ENCODE measurements at places on chromosomes 3 and 15.

- no peak for DNase-seq
These were observed 559.0 kb downstream of the PDCD6IP start for GRCh38 chr3:34357461-34357860.

- DNase-seq = no peak
These were observed 145.5 kb downstream of the WNT5A start for GRCh38 chr3:55341502-55342031.

- DNase-seq = no peak
These were observed 78.9 kb upstream of the SKOR1 start for GRCh38 chr15:67746450-67746849.

DNA sequence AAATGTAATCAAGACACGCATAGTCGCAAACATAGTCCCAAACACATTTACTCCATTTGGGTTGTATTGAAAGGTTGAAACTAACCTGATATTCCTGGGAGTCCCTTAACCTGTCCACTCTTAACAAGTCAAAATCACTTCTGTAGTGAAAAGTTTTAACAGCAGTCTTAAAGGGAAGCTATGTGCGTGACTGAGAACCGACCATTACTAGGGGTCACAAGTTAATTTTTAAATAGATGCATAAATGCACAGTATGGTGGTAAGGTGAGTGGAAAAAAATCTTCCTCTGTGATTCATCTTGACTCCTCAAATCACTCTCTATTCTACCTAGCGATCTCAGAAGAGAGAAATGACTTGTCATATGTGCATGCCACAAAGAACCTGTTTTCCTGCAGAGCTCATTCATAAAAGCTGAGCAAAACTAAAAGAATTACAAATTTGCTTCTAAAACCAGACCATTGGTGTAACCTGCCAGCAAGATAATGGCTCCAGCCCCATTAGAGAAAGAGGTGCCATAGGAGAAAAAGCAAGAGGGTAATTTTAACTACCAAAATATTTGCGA, 4.8 kb downstream of the GPR15 start:
- no peak for DNase-seq

GRCh38 chr15:94230883-94231722, at the start of gene MCTP2:
MCTP2 (plus strand) TSS chr15:94231561; CDS start chr15:94298266, 66,705 bp downstream.
- peak; percentile 31 for DNase-seq

DNA sequence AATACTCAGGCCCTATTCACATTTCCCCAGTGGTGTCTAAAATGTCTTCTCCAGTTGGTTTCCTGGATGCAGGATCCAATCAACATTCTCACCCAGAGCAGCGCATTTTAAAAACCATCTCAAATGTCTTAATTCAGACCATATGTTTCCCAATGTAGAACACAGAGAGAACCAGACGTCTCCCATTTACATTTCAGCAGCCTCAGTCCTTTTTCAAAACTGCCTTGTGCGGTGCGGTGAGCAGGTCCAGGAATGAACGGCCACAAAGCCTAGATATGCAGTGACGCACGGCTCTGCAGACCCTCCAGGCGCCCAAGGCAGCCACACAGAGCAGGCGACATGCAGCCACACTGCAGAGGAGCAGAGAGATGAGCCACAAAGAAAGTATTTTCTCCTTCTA, 66.1 kb upstream of the MEX3B start:
- no peak for DNase-seq

- no peak for DNase-seq
These were observed 1.7 kb downstream of the HYAL2 start for GRCh38 chr3:50320853-50321335.

GRCh38 chr15:69265347-69265955, 33.3 kb upstream of the PAQR5 start:
- DNase-seq = no peak

DNA sequence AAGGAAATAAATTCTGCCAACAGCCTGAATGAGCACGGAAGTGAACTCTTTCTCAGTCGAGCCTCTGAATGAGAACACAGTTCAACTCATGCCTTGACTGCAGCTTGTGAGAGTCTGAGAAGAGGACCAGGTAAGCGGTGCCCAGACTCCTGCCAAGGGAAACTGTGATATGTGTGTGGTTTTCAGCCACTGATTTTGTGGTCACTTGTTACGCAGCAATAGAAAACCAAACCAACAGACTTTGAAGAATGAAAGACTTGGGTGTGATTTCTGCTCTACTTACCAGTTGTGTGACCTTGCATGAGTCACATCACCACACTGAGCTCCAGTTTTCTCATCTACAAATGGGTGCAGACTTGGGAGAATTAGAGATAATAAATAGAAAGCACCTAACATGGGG, 30.6 kb upstream of the FAM107A start:
- DNase-seq = no peak

- DNase-seq = no peak
These were observed 2.9 kb downstream of the RAB43 start for GRCh38 chr3:129118745-129119144.

DNA sequence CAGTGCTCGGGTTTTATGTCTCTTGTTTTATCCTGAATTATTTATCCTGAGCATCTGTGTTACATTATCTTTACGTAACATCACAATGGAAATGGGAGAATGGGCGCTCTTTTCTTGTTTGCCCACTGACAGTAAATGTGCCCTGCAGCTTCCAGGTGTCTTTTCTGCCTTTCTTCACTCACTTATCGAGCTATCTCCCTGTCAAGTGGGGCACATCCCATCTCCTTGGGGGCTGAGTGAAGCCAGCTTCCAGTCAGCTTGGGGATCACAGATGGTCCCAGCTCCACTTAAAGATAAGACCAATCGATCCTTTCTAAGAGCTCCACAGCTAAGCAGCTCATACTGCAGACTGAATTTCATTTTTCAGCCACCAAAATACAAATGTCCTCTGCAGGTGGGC, 125.8 kb downstream of the KBTBD8 start:
- no peak for DNase-seq

DNA sequence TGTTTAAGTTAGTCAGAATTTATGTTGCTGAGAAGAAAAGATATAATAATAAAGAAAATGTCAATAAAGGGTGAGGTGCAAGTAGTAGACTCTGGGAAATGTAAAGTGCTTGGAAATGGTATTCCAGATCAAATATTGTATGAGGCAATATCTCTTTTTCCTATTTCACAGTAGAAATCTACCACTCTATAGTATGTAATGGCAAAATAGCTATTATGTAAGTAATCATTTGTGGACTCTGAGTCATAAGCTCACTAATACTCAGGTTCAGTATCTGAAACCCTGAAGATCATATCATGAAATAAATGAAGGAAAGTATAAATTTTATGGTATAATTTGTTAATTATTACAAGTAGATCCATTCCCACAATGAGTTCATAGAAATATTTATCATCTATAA, 322.1 kb downstream of the PYDC2 start:
- DNase-seq = no peak

- DNase-seq = no peak
These were observed 288.9 kb downstream of the FAM43A start for GRCh38 chr3:194974468-194975135.

DNA sequence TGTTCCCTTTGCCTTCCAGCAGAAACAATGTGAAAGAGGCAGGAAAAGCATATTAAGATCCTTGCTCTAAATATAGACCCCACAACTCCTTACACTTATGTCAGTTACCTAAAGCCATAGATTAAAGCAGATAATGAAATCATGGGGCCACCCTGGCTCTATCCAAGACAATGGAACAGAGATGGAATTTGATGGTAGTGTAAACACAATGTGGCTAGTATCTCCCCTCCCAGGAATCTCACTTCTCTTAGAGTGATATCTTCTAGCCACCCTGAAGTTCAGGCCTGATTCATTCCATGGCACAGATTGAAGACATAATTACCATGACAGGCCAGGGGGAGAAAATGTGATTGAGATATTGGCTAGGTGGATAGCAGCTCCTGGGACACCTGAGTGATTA, 32.6 kb downstream of the GALNT15 start:
- DNase-seq = no peak

DNA sequence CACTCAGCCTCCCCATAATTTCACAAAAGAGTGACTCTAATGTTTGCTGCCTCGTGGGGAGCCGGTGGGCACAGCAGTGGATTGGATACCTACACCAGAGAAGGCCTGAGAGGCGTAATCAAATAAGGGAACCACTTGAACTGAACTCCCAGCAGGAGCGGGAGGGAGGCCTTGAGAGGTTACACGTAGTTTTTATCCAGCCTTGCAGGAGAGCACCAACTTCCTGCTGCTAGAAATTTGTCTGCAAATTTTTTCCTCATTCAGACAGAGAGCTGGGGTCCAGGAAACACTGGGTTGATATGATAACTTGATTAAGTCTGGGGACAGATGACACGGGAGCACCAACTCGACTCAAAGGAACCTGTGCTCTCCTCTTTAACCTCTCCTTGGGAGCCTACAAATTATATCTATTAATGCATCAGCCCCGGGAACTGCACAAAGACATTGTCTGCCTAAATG, 69.8 kb downstream of the HES1 start:
- DNase-seq = no peak

- no peak for DNase-seq
These were observed 633 bp downstream of the IGSF10 start for GRCh38 chr3:151460228-151460627.

DNA sequence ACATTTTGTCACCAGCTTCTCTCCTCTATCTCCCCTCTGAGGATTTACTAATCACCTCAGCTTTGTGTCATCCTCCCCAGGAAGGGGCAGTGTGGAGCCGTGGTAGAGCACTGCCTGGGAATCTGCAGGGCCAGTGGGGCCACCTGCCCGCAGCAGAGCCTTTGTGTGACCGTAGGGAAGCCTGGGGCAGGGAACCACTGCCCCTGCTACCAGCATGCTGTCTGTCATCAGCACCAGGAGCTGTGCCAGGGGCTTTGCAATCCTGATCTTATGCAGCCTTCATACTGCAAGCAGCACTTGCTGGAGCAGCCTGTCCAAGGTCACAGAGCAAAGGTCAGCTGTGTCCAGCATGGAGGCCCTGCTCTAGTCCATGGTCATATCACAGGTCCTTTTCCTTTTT, 170.2 kb upstream of the IL12A start:
- no peak for DNase-seq

GRCh38 chr15:89419370-89419984, 76.9 kb downstream of the RHCG start:
- DNase-seq = no peak

- no peak for DNase-seq
These were observed 108.4 kb downstream of the TMCO5A start for GRCh38 chr15:38042707-38043445.

- DNase-seq = no peak
These were observed 108.5 kb downstream of the TNIK start for GRCh38 chr3:171351676-171352075.

- no peak for DNase-seq
These were observed 23.5 kb upstream of the JMJD7 start for GRCh38 chr15:41804361-41804760.

All from retinal pigment epithelial cell (primary cell).